ENCODE measurements at places on chromosomes 2 and 18.
A peak's percentile ranks its signal among the peaks of the same experiment; 100 is the strongest.

GRCh38 chr2:187360286-187360685 is 87.8 kb downstream of the CALCRL start:
- no peak overlapping the region for H3K4me3 ChIP-seq
- H3K36me3 ChIP-seq = no peaks in the 10 kb centered on the region
- no peak for DNase-seq

DNA sequence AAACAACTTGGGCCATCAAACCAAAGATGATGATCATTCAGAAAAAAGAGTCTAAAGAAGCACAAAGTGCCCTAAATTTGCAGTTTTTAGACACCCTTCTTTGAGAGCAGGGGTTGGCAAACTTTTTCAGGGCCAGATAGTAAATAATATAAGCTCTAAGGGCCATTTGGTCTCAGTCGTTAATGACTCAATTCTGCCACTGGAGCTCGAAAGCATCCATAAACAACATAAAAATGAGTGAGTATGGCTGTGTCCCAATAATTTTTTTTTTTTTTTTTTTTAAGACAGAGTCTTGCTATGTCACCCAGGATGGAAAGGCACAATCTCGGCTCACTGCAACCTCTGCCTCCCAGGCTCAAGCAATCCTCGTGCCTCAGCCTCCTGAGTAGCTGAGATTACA is 152.3 kb downstream of the DTNB start:
- H3K4me3 ChIP-seq = no peak overlapping the region
- no peaks in the 10 kb centered on the region for H3K36me3 ChIP-seq
- H3K4me1 ChIP-seq = peaks cover 29% of the 10 kb centered on the region
- no peaks in the 10 kb centered on the region for H3K27me3 ChIP-seq

GRCh38 chr2:105862843-105863242 is 118.1 kb downstream of the NCK2 start:
- peaks cover 2% of the 10 kb centered on the region for H3K27me3 ChIP-seq
- H3K27ac ChIP-seq = no peak overlapping the region
- no peak for DNase-seq
- no peak overlapping the region for H3K4me3 ChIP-seq
- H3K4me1 ChIP-seq = peaks cover 31% of the 10 kb centered on the region
- no peaks in the 10 kb centered on the region for H3K36me3 ChIP-seq

- peaks cover 15% of the 10 kb centered on the region for H3K4me1 ChIP-seq
- H3K36me3 ChIP-seq = no peaks in the 10 kb centered on the region
- DNase-seq = no peak
Measured at GRCh38 chr18:76613053-76613754, 118.2 kb upstream of the ZNF516 start.

- no peak for DNase-seq
- H3K27ac ChIP-seq = no peak overlapping the region
- H3K27me3 ChIP-seq = peaks cover 12% of the 10 kb centered on the region
- H3K4me3 ChIP-seq = no peak overlapping the region
- H3K36me3 ChIP-seq = no peaks in the 10 kb centered on the region
Measured at GRCh38 chr2:91477731-91478672, 2786.5 kb downstream of the RPIA start.

DNA sequence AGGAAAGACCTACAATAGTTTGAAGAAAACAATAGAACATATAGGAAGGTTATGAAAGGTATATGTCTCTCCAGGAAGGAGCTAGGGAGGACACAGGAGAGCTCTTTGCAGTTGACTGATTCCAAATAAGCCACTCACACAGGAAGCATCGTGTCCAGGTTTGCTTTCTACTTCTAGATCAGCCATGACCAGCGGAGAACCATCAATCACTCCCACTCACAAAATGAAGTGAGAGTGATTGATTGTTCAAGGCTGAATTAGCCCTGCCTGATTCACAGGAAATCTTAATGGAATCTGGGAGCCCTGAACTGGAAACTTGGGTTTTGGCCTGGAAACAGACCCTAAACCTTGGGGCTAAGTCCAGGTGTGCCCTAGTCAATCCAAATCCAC is 1292.2 kb upstream of the ZEB2 start:
- H3K4me3 ChIP-seq = peak overlapping the region; percentile 8
- no peaks in the 10 kb centered on the region for H3K27me3 ChIP-seq
- H3K27ac ChIP-seq = no peak overlapping the region
- H3K4me1 ChIP-seq = peaks cover 32% of the 10 kb centered on the region
- no peak for DNase-seq

DNA sequence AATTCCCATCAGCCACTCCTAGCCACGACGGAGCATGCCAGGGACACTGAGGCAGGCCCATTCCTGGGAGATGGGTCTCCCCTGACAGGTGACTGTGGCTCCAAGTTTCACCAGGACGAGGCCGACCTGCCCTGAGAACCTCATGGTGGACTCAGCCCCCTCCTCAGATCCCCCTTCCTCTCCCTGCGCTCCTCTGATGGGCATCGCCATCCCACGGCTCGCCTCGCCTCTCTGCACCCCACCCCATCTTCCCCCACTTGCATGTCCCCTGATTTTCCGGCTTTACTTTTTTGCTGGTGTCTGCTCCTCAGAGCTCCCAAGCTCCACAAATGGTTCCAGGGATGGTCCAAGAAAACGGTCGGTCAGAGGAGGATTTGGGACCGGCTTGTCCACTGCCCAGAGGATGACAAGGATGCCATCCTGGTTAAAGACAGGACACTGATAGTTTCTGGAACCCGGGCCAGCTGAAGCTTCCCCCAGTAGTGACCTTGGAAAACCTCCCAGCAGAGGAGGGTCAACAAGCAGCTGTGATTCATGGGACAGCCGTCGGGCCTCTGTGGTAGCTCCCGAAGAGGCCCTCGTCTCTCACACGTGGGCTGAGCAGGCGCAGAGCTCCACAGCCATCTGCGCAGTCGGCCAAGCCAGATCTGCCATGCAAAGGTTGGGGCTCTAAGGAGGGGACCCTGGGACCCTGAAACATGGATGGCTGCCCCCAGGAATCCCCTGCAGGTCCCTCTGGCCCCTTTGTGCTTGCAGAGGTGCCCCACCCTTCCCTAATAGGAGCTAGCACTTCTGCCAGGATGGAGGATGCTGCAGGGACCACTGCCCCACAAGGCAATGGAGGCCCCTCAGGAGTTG is 87.8 kb upstream of the SLC66A3 start:
- peaks cover 20% of the 10 kb centered on the region for H3K27me3 ChIP-seq
- H3K4me3 ChIP-seq = no peak overlapping the region
- DNase-seq = no peak
- no peak overlapping the region for H3K27ac ChIP-seq

GRCh38 chr2:123928358-123928757 is 96.7 kb upstream of the CNTNAP5 start:
- H3K27ac ChIP-seq = no peak overlapping the region
- no peaks in the 10 kb centered on the region for H3K27me3 ChIP-seq
- H3K4me1 ChIP-seq = no peaks in the 10 kb centered on the region
- no peak overlapping the region for H3K4me3 ChIP-seq

DNA sequence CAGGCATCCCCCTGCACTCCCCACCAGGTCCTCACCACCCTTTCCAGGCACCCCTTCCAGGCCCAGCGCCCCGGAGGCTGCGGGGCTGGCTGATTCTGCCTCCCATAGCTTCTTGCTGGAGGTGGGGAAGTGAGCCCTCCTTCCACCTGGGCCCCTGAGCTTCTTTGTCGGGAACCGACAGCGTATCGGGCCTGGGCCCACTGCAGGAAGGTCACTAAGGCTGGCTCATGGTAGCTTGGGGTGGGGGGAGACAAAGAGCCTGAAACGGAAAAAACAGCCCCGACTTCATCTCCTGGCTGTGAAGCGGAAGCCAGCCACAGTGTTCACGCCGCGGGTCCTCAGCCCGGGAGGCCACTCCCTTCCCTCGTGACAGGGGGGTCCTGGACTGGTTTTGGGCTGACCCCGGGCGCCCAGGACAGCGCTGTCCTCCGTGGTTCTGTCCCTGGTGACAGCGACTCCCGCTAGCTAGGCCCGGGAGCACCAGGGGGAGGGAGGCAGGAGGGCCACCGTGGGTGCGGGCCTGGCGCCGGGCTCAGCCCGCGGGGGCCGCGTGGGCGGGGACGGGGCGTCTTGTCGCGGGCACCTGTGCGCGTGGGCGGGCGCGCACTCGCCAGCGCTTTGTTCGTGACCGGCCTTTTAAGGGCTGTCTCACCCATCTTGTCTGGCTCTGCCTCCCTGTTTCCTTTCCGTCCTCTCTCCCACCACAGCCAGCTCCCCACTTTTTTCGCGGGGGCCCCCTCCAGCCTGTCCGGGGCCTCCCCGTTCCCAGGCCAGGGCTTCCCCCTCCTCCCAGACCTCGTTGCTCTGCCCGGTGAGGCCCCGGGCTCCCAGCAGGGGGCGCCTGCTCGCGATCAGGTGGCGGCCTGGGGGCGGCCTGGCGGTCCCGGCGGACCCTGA is 64.9 kb downstream of the DNMT3A start:
- peaks cover 6% of the 10 kb centered on the region for H3K27me3 ChIP-seq
- no peak for DNase-seq
- H3K4me1 ChIP-seq = no peaks in the 10 kb centered on the region

DNA sequence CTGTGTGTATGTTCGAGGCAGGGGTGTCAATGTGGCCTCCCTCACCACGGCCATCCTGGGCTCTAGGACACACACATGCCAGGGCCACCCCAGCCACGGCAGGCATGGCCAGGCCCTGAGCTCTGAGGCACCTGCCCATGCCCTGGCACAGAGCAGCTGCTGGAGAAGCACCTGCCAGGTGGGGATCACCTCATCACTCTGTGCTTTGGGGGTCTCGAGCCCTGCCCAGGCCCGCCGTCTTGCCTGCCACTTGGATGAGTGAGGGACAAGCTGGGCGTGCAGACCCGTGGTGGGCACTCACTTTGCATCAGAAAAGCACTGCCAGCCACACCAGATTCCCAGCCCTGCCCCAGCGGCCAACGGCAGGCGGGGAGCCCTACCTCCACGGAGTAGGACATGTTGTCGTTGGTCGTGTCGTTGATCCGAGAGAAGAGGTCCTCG is 33.1 kb downstream of the KIF1A start:
- DNase-seq = no peak
- H3K4me1 ChIP-seq = no peaks in the 10 kb centered on the region
- peaks cover 15% of the 10 kb centered on the region for H3K27me3 ChIP-seq
- H3K36me3 ChIP-seq = no peaks in the 10 kb centered on the region

DNA sequence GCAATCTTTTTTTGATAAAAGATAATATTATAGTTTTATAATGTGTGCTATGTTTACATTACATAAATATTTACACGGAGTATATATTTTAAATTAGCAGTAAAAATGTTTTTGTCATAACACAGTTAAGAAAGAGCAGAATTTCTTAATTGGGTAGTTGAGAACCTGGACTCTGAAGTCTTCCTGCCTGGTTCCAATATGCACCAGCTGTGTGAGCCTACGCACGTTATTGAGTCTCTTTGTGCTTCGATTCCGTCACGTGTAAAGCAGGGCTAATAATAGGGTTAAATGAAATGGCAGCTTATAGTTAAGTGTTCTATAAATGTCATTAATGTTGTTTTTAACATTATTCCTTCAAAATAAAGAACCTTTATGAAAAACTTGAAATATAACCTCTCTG is 1.2 kb upstream of the CCDC88A start:
- H3K4me3 ChIP-seq = 0 out of 2 replicates have a peak overlapping the region, but pooled peaks have one; percentile 94
- no peak overlapping the region for H3K27ac ChIP-seq
- peaks cover 1% of the 10 kb centered on the region for H3K27me3 ChIP-seq
- peaks cover 70% of the 10 kb centered on the region for H3K4me1 ChIP-seq
- no peak for DNase-seq

DNA sequence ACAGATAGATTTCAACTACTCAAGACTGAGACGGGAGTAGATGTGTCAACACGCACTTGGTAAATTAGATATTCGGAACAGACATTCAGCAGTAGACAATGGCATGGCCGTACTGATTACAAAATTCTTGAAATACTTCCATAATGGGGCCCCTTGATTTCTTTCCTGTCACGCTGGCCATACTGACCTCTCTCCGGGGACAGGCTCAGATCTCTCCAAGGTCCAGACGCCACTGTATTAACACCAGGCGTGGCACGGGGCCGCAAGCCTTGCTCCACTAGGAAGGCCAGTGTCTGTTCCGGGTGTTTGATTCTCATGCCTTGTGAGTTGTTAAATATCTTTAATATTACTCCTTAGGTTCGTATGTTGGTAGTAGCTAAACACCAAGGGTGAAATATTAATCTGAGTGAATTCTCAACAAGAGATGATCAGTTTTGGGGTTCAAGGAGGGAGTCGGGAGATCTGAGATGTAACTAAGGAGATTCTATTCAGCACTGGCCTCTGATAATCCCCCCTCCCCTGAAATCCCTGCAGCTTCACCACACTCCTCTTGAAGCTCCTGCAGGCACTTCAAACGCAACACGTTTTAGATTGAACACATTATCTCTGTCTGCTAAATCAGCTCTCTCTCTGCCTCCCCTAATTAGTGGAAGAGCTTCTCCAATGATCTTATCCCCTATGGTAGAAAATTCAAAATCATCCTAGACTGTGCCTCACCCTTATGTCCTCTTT is 2.2 kb upstream of the EHD3 start:
- H3K4me1 ChIP-seq = peaks cover 37% of the 10 kb centered on the region
- no peak overlapping the region for H3K27ac ChIP-seq
- no peaks in the 10 kb centered on the region for H3K36me3 ChIP-seq

- no peak overlapping the region for H3K4me3 ChIP-seq
- DNase-seq = no peak
- peaks cover 14% of the 10 kb centered on the region for H3K36me3 ChIP-seq
- H3K4me1 ChIP-seq = peaks cover 46% of the 10 kb centered on the region
- H3K27ac ChIP-seq = peak overlapping the region; percentile 36
Measured at GRCh38 chr2:33577084-33577483, 22.0 kb downstream of the FAM98A start.

- peaks cover 1% of the 10 kb centered on the region for H3K27me3 ChIP-seq
- H3K4me1 ChIP-seq = peaks cover 18% of the 10 kb centered on the region
- peak overlapping the region; percentile 88 for H3K27ac ChIP-seq
- H3K36me3 ChIP-seq = peaks cover 13% of the 10 kb centered on the region
- peak overlapping the region; percentile 75 for H3K4me3 ChIP-seq
Measured at GRCh38 chr2:183284606-183285005, 160.4 kb downstream of the NUP35 start.

DNA sequence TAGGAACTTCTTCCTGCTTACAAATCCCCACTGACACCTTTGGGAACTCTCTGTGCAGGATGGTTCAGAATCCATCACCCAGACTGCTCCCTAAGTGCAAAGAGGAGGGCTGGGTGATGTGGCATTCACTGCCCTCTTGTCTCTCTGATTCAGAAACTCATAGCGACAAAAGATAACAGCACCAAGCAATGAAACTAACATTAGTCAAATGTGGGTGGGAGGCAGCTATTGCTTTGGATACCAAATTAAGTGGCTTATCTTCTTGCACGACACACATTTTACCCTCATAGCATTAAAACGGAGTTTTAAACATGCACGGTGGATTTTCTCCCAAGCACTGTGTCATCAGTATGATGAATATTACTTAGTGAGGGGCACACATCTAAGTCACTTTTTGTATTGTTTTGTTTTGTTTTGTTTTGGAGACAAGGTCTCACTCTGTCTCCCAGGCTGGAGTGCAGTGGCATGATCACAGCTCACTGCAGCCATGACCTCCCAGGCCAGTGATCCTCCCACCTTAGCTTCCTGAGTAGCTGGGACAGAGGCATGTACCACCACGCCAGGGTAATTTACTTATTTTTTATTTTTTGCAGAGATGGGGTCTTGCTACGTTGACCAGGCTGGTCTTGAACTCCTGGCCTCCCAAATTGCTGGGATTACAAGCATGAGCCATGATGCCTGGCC is 40.9 kb upstream of the NEB start:
- H3K4me3 ChIP-seq = peak overlapping the region; percentile 65
- H3K4me1 ChIP-seq = peaks cover 37% of the 10 kb centered on the region
- H3K27me3 ChIP-seq = peaks cover 1% of the 10 kb centered on the region
- H3K27ac ChIP-seq = peak overlapping the region; percentile 90
- peaks cover 40% of the 10 kb centered on the region for H3K36me3 ChIP-seq
